ENCODE measurements at places on chromosomes 2 and 18.

- DNase-seq, result no peak
Observed at GRCh38 chr18:55462652-55463051, 125.3 kb downstream of the TCF4 start.

GRCh38 chr2:41830600-41830999 is 217.2 kb upstream of the PKDCC start:
- no peak for DNase-seq

GRCh38 chr2:119338272-119338671 is 28.4 kb downstream of the C2orf76 start:
- DNase-seq, result no peak

- no peak for DNase-seq
Observed at GRCh38 chr2:165743442-165743841, 50.6 kb downstream of the GALNT3 start.

- no peak for DNase-seq
Observed at GRCh38 chr18:53795061-53795460, 429.4 kb downstream of the MBD2 start.

- no peak for DNase-seq
Observed at GRCh38 chr18:36757081-36757480, 71.7 kb downstream of the TPGS2 start.

GRCh38 chr2:43488737-43489136 is 107.1 kb downstream of the THADA start:
- no peak for DNase-seq
